ENCODE measurements at places on chromosomes 6 and 20.

DNA sequence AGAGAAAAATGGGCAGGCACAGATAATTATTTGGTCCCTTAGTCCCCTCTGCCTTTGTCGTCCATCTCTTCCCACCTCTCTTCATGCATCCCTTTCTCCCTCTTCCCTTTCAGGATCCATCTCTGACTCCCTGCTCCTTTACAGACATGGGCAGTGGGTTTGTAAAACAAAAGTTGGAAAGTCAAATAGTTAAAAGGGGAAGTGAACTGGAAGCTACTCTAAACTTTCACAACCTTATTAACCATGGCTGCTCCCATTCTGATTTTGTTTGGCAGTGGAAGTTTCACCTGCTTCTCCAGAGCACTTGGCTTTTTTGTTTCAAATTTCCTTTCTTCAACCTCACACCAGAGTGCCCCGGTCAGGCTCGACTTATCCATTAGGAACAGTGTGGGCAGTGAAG, 1.2 kb downstream of the HLA-DQA2 start:
- no peak overlapping the region for H3K27ac ChIP-seq
- peaks cover 35% of the 10 kb centered on the region for H3K27me3 ChIP-seq
- H3K4me1 ChIP-seq, result no peaks in the 10 kb centered on the region
- H3K36me3 ChIP-seq, result no peaks in the 10 kb centered on the region
- no peak for DNase-seq

DNA sequence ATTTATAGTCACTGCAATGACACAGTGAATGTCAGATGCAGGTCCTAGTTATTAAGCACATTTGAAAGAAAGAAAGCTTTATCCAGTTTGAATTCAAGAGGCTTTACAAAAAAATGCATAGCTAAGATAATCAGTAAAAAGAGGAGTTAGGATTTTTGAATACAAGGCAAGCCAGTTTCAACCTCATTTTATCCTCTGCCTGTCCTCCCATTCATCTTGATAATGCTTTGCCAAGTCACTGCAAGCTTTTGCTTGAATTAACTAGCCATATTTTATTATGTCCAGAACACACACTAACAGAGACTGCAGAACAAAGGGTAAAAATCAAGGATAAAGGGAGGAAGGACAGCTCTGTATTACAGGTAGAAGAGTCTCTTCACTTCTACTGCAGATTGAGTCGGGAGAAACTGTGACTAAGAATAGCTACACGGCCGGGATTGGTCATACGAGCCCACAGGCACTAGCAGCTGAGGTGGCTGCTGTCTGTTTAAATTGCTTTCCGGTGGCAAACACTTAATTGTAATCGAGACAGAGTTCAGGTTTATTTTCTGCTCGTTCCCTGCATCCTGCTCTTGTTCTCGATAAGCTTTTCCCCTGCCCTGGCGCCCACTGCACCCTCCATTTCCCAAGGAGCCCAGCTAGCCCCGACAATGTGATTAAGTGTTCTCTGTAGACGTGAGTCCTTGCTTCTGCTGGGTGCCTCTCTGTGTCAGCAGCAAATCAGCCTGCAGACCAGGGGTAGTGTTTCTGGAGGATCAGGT, 30.5 kb upstream of the AKAP12 start:
- H3K36me3 ChIP-seq, result peaks cover 1% of the 10 kb centered on the region
- H3K4me3 ChIP-seq, result no peak overlapping the region
- no peaks in the 10 kb centered on the region for H3K4me1 ChIP-seq
- H3K27ac ChIP-seq, result no peak overlapping the region
- no peak for DNase-seq

DNA sequence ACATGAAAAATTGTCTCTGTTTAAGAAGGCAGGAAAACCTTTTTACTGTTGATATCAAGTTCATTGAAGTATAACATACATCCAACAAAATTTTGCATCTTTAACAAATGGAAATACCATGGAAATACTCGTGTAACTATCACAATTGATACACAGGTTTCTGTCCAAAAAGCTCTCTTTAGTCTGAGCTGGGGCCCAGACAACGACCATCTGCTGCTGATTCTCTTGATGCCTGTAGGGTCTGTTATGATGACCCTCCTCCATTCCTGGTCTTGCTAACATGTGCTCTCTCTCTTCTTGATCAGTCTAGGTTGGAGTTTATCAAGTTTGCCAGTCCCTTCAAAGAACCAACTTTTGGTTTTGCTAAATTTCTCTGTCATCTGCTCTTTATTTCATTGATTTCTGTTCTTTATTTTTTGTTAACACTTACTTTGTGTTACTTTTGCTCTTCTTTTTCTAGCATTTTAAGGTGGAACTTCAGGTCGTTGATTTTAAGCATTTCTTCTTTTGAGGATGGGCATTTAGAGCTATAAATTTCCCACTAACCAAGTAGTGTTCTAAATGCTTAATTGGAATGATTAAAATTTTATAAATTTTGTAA, 116.8 kb downstream of the PSMB1 start:
- DNase-seq, result no peak
- H3K4me1 ChIP-seq, result no peaks in the 10 kb centered on the region
- H3K27me3 ChIP-seq, result peaks cover 4% of the 10 kb centered on the region
- H3K4me3 ChIP-seq, result no peak overlapping the region

GRCh38 chr20:16054985-16055384, 518.3 kb downstream of the KIF16B start:
- H3K4me3 ChIP-seq, result no peak overlapping the region
- H3K4me1 ChIP-seq, result no peaks in the 10 kb centered on the region
- H3K27me3 ChIP-seq, result peaks cover 1% of the 10 kb centered on the region
- H3K27ac ChIP-seq, result no peak overlapping the region
- no peak for DNase-seq
- H3K36me3 ChIP-seq, result no peaks in the 10 kb centered on the region

DNA sequence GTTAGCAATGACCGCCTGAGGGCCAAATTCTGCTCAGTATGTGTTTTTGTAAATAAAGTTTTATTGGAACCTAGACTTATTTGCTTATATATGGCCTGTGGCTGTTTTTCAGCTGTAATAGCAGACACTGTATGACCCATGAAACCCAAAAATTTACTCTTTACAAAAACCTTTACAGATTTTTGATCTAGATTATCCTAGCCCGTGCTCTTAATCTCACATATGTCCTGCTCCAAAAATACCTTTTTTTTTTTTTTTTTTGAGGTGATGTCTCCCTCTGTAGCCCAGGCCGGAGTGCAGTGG, 148.0 kb upstream of the ZNF217 start:
- H3K36me3 ChIP-seq, result no peaks in the 10 kb centered on the region
- H3K27ac ChIP-seq, result no peak overlapping the region
- H3K4me3 ChIP-seq, result no peak overlapping the region
- no peak for DNase-seq

Measured in naive thymus-derived CD8-positive, alpha-beta T cell (primary cell).